Activated T-cell treated with anti-CD3 and anti-CD28 coated beads, Interleukin-2, amount 50 U/mL, for 4 hours (primary cell): ENCODE measurements at places on chromosomes 1 and 21. TPM values are rescaled to one million over a fixed set of nuclear protein-coding genes. Genes with fewer than 3 reads are reported as not detected.

CFHR1 gene
- total RNA-seq = not detected

GATAD2B gene
- total RNA-seq = 57.7 TPM

KRTAP13-2 gene
- not detected for total RNA-seq

RGS1 gene
- 47.6 TPM for total RNA-seq

FALEC gene
- total RNA-seq = not detected

COL9A2 gene
- total RNA-seq = 2.5 TPM

RHEX gene
- not detected for total RNA-seq

DNA sequence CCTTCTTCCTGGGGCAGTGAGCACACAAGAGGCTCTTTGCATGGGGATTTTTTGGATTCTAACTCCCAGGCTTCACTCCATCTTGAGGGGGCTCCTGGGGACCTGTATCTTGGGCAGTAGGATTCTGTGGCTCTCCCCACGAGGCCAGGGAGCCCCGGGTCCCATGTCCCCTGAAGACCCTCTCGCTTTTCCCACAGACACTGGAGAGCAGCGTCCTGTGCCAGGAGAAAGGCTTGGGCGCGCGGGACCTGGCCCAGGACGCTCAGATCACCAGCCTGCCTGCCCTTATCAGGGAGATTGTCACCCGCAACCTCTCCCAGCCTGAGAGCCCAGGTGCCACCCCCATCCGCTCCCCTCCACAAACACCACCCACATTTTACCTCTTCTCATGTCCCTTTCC is 735 bp downstream of the CROCC start:
- no peak for DNase-seq

DNA sequence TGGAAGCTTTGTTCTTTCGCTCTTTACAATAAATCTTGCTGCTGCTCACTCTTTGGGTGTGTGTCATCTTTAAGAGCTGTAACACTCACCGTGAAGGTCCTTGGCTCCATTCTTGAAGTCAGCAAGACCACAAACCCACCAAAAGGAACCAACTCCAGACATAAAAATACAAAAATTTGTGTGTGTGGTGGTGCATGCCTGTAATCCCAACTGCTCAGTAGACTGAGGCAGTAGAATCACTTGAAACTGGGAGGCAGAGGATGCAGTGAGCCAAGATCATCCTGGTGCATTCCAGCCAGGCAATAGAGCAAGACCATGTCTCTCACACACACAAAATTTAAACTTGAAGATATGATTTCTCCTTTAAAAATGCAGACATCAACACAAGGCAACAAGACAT is 1431.7 kb upstream of the B3GALT2 start:
- no peak for DNase-seq

- no peak for DNase-seq
These were observed 17.6 kb downstream of the CRB1 start for GRCh38 chr1:197285526-197286205.

GRCh38 chr1:164678136-164678700 is 119.2 kb downstream of the PBX1 start:
- no peak for DNase-seq

DNA sequence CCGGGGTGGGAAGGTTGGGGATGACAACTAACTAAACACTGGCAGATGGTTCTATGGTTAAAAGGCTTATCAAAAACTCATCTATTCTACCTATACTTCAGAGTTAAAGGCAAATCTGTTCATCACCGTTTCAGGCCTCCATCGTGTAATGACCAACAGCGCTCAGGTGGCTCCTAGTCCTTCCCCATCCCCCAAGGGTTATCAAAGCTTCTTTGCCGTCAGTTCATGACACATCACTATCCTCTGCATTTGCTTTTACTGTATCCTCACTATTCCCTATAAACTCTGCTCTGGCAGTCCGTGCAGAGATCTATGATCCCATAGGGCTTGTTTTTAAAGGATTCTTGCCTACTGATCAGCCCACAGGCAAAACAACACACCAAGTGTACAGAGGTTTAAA is 8.2 kb downstream of the HMGN1 start:
- DNase-seq = no peak

DNA sequence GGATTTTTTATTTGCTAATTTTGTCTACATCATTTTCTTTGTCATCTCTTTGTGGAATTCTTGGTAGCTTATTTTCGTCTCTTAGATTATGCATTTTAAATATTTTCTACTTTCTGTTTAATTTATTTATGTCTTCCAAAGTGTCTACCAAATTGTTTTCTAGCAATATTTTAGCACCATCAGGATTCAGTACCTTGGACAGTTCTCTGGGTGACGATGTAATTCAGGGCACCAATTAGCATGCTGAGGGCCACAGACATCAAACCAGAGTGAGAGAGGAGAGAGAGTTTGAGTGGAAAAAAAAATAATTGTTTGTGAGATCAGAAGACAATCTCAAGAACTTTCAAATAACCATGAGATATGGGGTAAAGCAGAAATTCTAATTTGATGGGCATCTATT is 169.8 kb upstream of the CXADR start:
- no peak for DNase-seq

GRCh38 chr21:33835920-33836319 is 79.7 kb downstream of the ATP5PO start:
- DNase-seq = no peak

DNA sequence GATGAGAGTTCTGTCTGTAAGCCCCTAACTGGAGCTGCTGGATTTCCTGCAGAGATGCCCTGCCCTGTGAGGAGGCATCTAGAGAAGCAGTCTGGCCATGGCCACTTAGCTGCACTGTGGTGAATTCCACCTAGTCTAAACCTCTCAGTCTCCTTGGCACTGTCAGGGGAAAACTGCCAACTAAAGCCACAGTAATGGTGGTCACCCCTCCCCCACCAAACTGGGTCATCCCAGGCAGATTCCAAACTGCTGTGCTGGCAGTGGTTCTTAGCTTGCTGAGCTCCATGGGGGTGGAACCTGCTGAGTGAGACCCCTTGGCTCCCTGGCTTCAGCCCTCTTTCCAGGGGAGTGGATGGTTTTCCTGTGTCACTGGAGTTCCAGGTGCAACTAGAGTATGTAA is 740.6 kb downstream of the RWDD3 start:
- DNase-seq = no peak

DNA sequence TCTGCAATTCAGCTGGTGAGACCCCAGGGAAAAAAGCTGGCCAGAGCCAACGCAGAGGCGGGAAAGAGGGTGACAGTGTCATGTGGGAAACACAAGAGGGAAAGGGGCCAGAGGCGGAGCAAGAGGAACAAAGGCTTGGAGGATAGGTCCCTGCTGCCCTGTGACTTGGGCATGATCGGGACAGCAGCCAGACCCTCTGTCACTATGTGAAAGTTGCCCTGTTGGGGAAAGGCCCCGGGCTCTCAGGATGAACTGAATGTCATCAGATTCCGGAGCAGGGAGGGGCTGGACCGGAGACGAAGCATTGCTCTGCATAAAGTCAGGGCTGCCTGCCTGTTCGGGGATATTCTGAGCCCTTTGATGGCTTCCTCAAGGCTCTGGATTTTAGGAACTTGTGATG is 5.7 kb upstream of the ELF3 start:
- DNase-seq = no peak

GRCh38 chr1:209364716-209365115 is 218.8 kb upstream of the CAMK1G start:
- no peak for DNase-seq

DNA sequence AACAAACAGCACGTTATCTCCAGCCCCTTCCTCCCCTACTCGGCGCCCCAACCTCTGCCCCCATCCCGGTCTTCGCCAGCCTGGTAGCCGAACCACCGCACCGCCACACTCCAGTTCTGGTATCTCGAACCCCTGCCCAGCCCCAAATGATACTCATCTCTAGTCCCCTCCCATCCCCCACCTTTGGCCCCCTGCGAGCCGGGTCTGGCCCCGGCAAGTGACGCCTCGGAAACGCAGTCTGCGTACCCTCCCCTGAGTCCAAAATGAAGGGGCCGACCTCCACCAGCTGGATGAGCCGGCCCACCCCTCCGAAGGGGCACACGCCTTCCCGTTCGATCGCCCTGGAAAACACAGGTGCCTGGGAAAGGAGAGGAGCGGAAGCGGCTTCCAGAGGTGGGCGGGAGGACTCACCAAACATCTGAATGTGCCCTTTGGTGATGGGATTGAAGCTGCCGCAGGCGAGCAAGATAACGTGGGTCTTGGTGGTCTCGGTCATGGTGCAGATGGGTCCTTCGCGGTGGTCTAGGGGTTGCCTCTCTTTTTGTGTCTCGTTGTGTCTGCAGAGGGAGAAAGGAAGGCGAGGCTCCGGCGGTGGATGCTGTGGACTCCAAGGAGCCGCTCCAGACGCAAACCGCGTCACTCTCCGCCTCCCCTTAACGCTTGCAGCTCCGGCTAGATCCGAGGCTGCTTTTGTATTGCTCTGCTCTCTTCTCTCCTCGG is at the start of gene NMNAT2:
Gene NMNAT2 (minus strand): TSS at position 609 of the 720 bp plus-strand sequence. CDS start 113 bp downstream, at position 496.
- no peak for DNase-seq

DNA sequence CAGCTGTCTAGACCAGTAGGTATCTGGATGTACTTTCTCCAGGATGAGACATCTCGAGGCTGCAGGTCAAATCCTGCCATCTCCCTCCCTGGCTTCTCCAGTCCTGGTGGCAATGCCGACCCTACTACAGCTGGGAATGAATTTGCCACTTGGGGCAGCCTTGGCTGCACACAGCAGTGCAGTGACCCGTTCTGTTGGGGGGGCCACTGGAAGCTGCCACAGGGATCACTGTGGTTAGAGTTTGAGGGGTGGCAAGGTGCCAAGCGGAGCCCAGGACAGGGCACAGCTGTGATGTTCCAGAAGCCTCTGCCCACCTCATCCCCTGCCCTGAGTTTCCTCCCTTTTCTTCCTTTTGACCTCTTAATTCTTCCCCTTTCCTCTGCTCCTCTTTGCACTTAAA is 17.1 kb downstream of the COL6A2 start:
- no peak for DNase-seq

GRCh38 chr1:89901957-89902669 is 81.3 kb downstream of the LRRC8D start:
- no peak for DNase-seq

- no peak for DNase-seq
These were observed 99.8 kb downstream of the SNX7 start for GRCh38 chr1:98761219-98761865.

DNA sequence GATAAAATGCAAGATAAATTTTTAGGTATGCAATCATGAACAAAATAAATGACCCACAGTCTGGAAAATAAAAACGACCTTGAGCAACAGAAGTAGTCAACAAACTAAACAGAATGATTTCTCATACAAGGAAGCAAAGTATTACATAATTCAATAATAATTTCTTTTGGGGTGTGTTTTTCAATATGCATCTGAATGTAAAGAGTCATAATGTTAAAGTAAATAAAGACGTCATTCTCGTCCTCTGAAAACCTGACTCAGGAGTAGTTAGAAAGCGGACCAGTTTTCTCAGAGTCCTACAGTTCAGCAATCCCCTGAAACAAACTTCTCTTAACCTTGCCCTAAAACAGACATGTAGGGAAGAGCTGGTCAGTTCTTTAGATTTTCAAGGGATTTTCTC is 18.6 kb downstream of the CDC42BPA start:
- DNase-seq = no peak

DNA sequence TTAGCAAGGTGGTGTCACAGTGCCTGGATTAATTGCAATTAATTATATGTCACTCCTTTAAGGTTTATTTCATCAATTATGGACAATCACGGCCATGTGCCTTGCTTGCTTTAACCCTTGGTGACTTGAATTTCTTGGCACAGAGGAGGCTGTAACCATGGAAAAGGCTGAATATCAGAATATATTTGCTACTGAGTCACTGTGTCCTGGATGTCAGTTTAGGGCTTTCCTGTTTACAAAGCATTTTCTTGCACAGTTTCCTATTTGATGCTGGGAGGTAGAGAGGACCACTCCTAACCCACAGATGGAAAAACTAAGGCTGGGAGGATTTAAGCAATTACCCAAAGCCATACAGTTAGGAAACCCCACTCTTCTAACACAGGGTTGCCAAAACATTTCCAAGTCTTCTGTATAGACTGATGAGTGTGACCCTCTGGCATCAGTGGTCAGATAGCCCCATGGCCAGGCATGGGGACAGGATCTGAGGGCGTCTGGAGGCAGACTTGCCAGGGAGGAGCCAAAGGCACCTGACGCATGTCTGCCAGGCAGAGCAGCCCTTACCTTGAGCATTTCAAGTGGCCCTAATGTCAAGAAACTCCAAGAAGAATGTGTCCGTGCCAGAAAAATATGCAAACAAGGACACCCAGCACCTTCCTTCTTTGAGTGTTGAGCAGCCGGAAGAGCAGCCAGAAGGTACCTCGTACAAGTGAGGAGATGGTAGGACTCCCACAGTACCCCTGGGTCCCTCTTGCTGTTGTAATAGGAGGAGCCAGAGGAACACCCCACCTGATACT is 34.4 kb downstream of the KCNN3 start:
- no peak for DNase-seq

- DNase-seq = no peak
These were observed 3.7 kb downstream of the ST3GAL3 start for GRCh38 chr1:43711049-43711448.

DNA sequence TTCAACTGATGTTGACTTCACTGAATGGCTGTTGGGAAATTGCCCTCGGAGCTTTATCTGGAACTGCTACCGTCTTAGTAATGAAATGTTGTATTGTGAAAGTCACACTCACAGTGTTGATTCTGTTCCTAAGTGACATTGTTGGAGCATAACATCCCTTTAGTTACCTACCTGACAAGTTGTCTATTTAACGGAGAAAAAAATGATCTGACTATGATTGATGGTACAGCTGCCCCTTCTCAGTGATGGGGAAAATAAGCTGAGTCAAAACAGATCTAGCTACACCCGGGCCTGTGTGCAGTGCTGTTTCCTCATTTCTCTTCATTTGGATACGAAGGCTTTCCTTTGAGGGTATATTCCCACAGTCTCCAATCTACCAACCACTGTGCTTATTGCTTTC is 472.3 kb upstream of the BRINP3 start:
- no peak for DNase-seq

DNA sequence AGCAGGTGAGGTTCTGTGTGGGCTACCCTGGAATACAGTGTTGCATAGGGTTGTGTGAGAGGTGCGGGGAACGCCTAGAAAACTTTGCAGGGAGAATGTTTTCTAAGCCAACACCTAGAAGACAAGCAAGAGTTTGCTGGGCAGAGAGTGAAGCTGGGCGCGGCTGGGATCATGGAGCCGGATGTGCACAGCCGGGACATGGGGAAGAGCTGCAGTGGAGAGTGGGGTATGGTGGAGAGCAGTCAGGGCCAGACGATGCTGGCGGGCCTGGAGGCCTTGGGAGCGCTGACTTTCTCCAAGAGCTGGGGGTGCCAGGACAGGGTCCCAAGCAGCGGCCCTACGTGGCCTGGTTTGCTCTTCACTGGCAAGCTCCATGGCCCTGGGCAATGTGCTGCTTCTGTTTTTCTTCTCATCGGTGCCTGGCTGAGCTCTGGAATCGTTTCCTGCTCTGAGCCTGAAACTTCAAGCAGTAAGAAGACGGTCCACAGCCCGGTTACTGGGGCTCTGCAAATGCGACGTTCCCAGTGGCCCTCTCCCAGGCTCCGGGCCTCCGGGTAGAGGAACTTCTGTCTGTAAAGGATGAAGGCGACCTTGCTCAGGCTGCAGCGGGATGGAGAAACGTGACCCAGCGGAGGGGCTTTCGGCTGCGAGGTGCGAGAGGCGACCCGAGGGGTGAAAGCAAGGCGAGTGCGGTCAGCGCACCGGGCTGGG is 51.9 kb upstream of the CD34 start:
- DNase-seq = no peak

GRCh38 chr21:44454747-44455523 is at the start of gene LRRC3:
Gene LRRC3, plus strand, starts transcription at chr21:44455510. Its CDS starts 1,135 bp downstream, at chr21:44456645.
- DNase-seq = peak; percentile 77

GRCh38 chr1:116514708-116515525 is 55.9 kb downstream of the CD58 start:
- peak; percentile 39 for DNase-seq

- DNase-seq = no peak
These were observed 99.0 kb upstream of the HNRNPU start for GRCh38 chr1:244963231-244963826.
